ENCODE measurements at places on chromosomes 5 and 9. TPM values are rescaled to one million over a fixed set of nuclear protein-coding genes. Genes with fewer than 3 reads are reported as not detected.

The MOB3B gene
- total RNA-seq: 0.30 TPM

The IL12B gene
- not detected for total RNA-seq

The DAPK1 gene
- total RNA-seq: 12.5 TPM

The UAP1L1 gene
- 21.5 TPM for total RNA-seq

The PCDHB10 gene
- total RNA-seq: 0.42 TPM

The IFNB1 gene
- 0.30 TPM for total RNA-seq

The LEAP2 gene
- 0.18 TPM for total RNA-seq

The PLPP7 gene
- total RNA-seq: 6.1 TPM

The IFNA2 gene
- not detected for total RNA-seq

The ZBTB34 gene
- total RNA-seq: 7.7 TPM

The UNC5A gene
- total RNA-seq: not detected

The GZMA gene
- total RNA-seq: not detected

The STK32A gene
- 3.0 TPM for total RNA-seq

The PCDHGC5 gene
- 10.2 TPM for total RNA-seq

The ZFP37 gene
- total RNA-seq: 2.4 TPM

The OSMR gene
- 111 TPM for total RNA-seq

The ENTPD2 gene
- not detected for total RNA-seq

The IL13 gene
- not detected for total RNA-seq

The IFNA21 gene
- total RNA-seq: not detected

The PNPLA7 gene
- total RNA-seq: 0.59 TPM

The NUP214 gene
- 20.4 TPM for total RNA-seq

The ZNG1A gene
- 20.5 TPM for total RNA-seq

The PCDH1 gene
- 0.60 TPM for total RNA-seq

The IRGM gene
- total RNA-seq: not detected

The C1QTNF3 gene
- total RNA-seq: 0.30 TPM

The INSL4 gene
- total RNA-seq: not detected

The CCDC192 gene
- not detected for total RNA-seq

The C5orf58 gene
- not detected for total RNA-seq

The AHRR gene
- 10.7 TPM for total RNA-seq

The AFAP1L1 gene
- 3.4 TPM for total RNA-seq

The AGGF1 gene
- 25.8 TPM for total RNA-seq

The MLANA gene
- 0.05 TPM for total RNA-seq

The NRARP gene
- total RNA-seq: 0.30 TPM

The TMEM171 gene
- 1.8 TPM for total RNA-seq

The RAB3C gene
- total RNA-seq: not detected

The MARVELD2 gene
- 0.30 TPM for total RNA-seq

The UBE2QL1 gene
- total RNA-seq: under 0.01 TPM

The PIP5KL1 gene
- total RNA-seq: 2.3 TPM

The TICAM2 gene
- 5.0 TPM for total RNA-seq

The NTRK2 gene
- total RNA-seq: under 0.01 TPM

The NTNG2 gene
- 4.2 TPM for total RNA-seq

The C7 gene
- total RNA-seq: not detected

The ITGA1 gene
- 107 TPM for total RNA-seq

The WNT8A gene
- not detected for total RNA-seq

The ANKDD1B gene
- 1.6 TPM for total RNA-seq

The PLCXD3 gene
- total RNA-seq: under 0.01 TPM

The ALDH1A1 gene
- 141 TPM for total RNA-seq

The KCNIP1 gene
- total RNA-seq: not detected

The PRR7 gene
- 6.2 TPM for total RNA-seq

The NR5A1 gene
- not detected for total RNA-seq

The TOR4A gene
- 19.0 TPM for total RNA-seq

The WDR38 gene
- not detected for total RNA-seq

The CCNJL gene
- 3.3 TPM for total RNA-seq

The ANKRD18B gene
- total RNA-seq: 35.6 TPM

The CYSRT1 gene
- 0.30 TPM for total RNA-seq

Measured in smooth muscle cell of the umbilical artery (primary cell).